ENCODE measurements at places on chromosomes 7 and 10. TPM values are rescaled to one million over a fixed set of nuclear protein-coding genes. Genes with fewer than 3 reads are reported as not detected.

EDRF1 gene
- 15.0 TPM for total RNA-seq

CUBN gene
- total RNA-seq = 0.89 TPM

TNS3 gene
- total RNA-seq = 49.9 TPM

OR2A42 gene
- not detected for total RNA-seq

RELN gene
- total RNA-seq = 1.3 TPM

GNB2 gene
- total RNA-seq = 283 TPM

ZNF425 gene
- 1.0 TPM for total RNA-seq

PMS2 gene
- total RNA-seq = 12.0 TPM

SEMA3A gene
- total RNA-seq = 34.0 TPM

C7orf57 gene
- total RNA-seq = not detected

FXYD4 gene
- not detected for total RNA-seq

SP4 gene
- 4.2 TPM for total RNA-seq

PRRT4 gene
- 0.17 TPM for total RNA-seq

ATE1 gene
- total RNA-seq = 9.2 TPM

CLCN1 gene
- total RNA-seq = under 0.01 TPM

TFAM gene
- total RNA-seq = 19.3 TPM

STEAP2 gene
- 6.8 TPM for total RNA-seq

SPAM1 gene
- total RNA-seq = not detected

LBX1 gene
- under 0.01 TPM for total RNA-seq

MUC12 gene
- 1.2 TPM for total RNA-seq

NEUROD6 gene
- total RNA-seq = not detected

FGFR2 gene
- total RNA-seq = 0.34 TPM

FOXI2 gene
- total RNA-seq = not detected

CYP2C8 gene
- not detected for total RNA-seq

FRMD4A gene
- 28.4 TPM for total RNA-seq

EBLN1 gene
- not detected for total RNA-seq

CDK14 gene
- total RNA-seq = 12.1 TPM

PAX4 gene
- not detected for total RNA-seq

CPA1 gene
- not detected for total RNA-seq

GRM3 gene
- not detected for total RNA-seq

ITIH2 gene
- not detected for total RNA-seq

CAMK1D gene
- total RNA-seq = 0.67 TPM

EIF3A gene
- 61.2 TPM for total RNA-seq

NEURL1 gene
- total RNA-seq = 0.15 TPM

TRDMT1 gene
- 4.0 TPM for total RNA-seq

Measured in bronchus fibroblast of lung (primary cell).